NCI-H226 (cell line): ENCODE measurements at places on chromosomes 12 and 14.

DNA sequence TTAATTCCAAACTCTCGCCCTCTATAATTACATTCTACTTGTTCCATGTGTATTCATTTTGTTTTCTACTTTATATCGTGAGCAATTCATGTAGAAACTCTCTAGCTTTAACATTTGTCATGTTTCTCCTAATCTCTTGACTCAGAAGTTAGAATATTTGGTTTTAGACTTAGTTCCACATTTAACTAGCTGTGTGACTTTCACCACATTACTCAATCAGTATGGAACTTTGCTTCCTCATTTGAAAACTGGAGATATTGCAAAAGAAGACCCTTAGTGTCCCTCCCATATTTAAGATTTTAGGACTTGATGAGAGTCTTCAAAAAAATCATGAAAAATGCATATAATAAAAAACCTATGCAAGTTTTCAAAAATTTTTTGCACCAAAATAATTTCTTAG lies 447.5 kb downstream of the GXYLT1 start:
- no peak for DNase-seq

DNA sequence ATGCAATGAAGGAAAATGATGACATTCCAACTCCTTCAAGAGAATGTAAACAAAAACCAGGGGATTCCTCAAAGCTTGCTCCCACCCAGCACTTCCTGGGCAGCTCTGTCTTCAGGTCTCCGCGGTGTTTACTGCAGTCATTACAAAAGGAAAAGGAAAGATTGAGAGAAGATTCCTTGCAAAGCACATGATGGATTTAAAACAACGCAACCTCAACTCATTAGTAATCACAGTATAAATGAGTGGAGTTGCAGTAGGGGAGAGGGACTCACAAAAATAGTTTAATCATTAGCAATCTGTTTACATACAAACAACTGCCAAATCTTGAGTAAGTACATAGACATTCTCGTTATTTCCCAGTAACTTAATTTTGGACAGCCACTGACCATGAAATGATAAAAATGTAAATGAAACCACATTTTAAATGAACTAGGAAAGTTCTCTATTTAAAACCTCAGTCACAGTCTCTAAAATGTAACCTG lies 49.7 kb upstream of the OVCH1 start:
- no peak for DNase-seq

DNA sequence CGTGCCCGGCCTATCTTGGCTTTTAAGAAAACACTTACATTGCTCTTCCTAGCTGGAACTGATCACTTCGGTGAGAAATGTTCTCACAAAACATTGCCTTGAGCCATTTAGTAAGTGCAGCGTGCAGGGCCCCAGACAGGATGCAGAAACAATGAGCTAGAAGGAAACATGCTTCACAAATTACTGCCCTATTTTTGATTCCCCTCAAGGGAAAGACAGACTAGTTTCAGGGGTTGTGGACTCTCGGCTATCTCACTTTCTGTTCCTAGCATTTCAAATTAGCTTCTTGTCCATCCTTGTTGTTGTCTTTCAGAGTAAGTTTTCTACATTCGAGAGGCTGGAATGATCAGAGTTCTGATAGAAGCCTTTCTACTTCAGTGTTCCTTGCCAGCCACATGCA lies 21.6 kb downstream of the TGFB3 start:
- no peak for DNase-seq

- DNase-seq, result no peak
Observed at GRCh38 chr14:21233457-21234076, 35.7 kb downstream of the HNRNPC start.

- no peak for DNase-seq
Observed at GRCh38 chr12:120364487-120364886, 4.5 kb downstream of the MSI1 start.

DNA sequence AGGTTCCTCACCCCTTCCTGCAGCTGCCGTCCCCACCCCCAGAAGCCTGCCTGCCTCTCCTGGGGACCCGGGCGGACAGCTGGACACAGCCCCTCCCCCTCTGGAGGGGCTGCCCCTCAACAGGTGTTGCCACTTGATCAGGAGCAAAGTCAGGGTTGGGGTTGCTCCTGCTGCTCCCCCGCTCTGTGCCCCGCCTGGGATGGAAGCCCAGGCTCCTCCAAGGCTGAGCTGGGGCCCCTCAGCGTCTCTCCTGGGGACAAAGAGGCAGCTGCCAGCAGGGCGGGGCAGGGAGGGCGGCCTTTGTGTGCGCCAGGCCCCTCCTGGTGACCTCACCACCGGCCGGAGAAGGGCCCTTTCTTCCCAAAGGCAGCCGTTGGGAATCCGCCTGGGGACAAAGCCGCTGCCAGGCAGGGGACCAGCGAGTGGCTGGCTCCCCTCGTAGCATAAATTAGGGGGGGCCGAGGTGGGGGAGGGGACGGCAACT lies 13.7 kb downstream of the TRMT61A start:
- no peak for DNase-seq

GRCh38 chr12:12210983-12211382 lies 55.9 kb downstream of the LRP6 start:
- no peak for DNase-seq

DNA sequence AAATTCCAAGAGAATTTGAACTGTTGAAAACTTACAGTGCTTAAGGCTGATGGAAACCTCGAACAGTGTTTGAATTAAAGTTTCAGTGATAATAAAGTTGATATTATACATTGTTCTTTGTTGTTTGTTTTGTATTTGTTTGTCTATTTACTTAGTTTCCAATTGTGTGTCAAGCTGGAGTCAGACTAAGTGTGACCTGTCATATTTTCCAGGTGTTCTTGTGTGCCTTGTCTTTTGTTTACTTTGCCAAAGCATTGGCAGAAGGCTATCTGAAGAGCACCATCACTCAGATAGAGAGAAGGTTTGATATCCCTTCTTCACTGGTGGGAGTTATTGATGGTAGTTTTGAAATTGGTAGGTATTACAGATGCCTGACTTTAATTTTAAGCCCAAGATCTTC lies 6.0 kb downstream of the SLCO1C1 start:
- DNase-seq, result no peak

DNA sequence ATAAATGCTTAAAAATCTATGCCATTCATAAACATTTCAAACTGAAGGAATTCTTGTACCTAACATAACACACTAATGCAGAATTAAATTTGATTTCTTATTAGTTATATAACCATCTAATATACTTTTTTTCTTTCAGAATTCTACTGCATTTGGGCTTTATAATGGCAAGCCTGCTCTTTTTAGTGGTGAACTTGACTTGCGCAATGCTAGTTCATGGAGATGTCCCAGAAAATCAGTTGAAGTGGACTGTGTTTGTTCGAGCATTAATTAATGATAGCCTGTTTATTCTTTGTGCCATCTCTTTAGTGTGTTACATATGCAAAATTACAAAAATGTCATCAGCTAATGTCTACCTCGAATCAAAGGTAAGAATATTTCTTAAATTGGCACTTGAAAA lies 47.3 kb downstream of the GPR137C start:
- DNase-seq, result no peak

GRCh38 chr12:73547421-73547820 lies 990.2 kb upstream of the ATXN7L3B start:
- DNase-seq, result no peak

GRCh38 chr14:22837750-22838538 lies 1.6 kb downstream of the MMP14 start:
- peak; percentile 35 for DNase-seq

DNA sequence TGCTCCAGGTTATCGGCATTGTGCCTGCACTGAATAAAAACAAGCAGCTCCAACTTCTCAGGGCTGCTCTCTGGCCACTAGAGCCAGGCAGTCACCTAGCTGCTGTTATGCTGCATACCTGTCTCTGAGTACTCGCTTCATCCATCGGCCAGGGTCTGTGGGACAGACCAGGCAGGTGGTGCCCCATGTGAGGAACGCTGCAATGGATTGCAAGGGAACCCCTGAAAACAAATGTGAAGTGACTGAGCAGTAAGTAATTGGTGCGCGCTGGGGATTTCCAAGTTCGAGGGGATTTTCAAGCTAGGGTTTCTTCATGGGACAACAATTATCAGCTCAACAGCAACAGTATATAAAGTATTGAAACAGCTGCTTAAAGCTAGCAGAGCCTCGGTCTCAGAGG lies 965.3 kb downstream of the AACS start:
- no peak for DNase-seq

DNA sequence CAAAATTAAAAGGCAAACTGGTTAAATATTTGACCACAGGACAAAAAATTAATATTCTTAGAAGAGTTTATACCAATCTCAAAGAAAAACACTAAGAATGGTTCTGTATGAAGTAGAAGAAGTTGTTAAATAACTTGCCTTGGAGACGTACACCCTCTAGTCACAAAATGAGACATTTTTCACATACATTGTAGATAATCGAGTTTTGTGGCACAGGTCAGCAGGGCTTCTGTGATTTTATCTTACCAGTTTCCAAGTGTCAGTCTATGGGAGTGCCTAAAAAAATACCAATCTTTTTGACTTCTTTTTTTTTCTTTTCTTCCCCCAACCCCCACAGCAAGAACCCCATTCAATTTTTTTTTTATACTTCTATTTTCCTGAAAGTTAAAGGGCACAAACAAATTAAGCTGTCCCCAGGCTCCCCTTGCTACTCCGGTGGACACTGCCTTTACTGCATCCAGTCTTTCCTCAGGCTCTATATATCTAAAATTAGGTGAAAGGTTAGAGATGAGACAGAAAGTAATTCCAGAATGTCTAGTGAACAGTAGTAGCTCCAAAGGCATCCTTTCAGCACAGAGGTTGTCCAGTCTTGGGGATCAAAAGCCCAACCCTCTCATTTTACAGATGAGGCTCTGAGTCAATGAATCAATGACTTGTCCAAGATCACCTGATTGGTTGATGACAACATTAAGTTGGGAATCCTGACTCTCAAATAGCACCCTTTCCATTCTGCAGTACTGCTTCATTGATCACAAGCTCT lies 6.2 kb downstream of the LIMA1 start:
- no peak for DNase-seq

GRCh38 chr12:31026202-31026601 lies 47.5 kb upstream of the DDX11 start:
- DNase-seq, result no peak

DNA sequence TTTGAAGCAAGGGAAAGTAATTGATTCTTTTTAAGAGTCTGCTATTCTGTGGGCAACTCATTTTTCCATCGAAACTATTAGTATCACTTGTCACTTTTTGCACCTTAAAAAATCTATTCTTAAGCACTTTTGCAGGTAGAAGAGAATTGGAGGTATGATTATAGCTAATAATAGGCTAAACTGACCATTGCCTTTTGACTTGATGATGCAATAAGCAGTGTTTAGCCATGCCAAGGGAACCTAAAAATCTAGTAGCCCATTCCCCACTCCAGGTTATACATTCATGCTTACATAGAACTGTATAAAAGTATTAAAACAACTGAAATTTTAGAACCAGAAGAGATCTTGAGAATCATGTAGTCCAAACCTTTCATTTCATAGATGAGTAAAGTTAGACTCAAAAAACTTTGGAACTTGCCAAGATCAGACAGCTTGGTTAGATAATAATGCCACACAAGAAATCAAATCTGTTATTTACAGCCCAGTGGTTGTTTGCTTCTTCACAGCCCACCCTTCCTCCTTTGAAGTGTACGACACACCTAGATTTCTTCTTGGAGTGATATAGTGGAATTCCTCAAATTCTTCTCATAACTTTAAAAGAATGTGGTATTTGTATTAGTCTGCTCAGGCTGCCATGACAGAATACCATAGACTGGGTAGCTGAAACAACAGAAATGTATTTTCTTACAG lies 21.7 kb upstream of the GARIN2 start:
- DNase-seq, result peak; percentile 77

- no peak for DNase-seq
Observed at GRCh38 chr12:88947486-88948043, 367.3 kb upstream of the KITLG start.

DNA sequence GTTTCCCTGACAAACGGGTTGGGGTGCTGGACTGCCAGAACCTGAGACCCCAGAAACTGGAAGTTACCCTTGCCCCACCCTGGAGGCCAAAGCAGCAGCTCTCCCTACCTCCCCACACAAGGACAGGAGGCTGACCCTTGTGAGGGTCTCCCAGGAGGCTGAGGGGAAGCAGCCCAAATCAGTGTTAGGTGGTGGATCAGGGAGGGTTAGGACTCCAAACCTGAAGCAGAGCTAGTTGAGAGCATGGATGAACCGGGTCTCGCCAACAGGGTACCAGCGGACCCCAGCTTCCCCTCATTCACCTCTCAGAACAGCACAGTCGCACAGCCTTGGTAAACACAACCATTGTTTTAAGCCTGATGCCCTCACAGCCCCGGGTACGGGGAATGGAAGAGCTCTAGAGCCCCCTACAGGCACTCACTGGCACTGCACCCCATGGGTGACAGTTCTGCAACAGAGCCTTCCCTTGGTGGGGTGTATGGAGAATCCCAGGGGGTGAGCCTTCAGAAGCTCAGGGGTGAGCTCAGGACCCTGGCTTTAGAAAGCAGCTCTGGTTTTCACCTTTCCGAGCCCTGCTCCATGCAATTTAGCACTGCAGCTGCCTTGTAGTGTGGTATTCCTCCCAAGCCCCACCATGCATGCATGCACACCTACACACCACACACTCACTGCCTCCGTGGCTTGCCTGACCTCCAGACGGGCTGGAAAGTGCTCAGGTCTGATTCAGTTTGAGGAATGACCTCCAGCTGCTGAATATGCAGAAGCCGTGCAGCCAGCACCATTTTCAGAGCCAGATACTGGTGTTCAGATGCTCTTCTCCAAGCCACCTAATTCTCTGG lies 11.2 kb downstream of the ESRRB start:
- peak; percentile 36 for DNase-seq

- no peak for DNase-seq
Observed at GRCh38 chr14:56213306-56213705, 95.1 kb downstream of the PELI2 start.

GRCh38 chr12:78210506-78210860 lies 379.8 kb downstream of the NAV3 start:
- no peak for DNase-seq

DNA sequence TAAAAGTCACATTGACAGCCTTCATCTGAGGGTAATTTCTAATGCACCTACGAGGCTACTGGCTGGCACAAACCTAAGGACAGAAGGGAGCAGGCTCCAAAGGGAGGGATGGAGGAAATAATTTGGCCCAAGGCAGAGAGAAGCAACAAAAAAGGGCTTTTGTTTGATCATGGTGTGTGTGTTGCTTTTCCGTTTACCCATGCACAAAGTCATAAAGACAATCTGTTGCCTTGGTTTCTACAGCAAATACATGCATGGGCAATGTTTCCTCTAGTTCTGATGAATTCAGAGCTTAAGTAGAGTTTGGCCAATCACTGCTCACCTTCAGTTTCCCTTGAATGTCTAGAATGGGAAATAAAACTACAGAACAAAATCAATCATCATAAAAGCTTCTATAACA lies 262.5 kb upstream of the CAND1 start:
- DNase-seq, result no peak

GRCh38 chr12:25992026-25992782 lies 33.7 kb downstream of the RASSF8 start:
- peak; percentile 74 for DNase-seq

- no peak for DNase-seq
Observed at GRCh38 chr12:117282490-117282889, 78.9 kb downstream of the NOS1 start.

DNA sequence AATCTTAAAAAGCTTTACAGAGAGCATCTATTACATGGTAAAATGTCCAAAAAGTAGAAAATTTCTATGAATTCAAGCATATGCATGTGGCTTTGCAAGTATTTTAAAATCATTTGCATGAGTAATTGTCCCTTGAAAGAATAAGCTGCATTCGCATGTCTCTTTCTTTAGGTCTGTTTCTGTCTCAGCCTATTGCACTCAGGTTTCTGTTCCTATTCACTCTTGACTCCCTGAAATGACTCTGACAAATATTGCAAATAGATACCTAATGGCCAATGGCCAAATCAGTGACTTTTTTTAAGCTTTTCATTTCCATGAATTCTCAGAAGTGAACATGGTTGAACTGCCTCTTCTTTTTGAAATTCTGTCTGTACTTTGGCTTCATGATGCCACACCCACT lies 6.4 kb upstream of the TTC8 start:
- no peak for DNase-seq
